ENCODE measurements at places on chromosomes 6 and 20.

GRCh38 chr6:43142101-43142500, 29.0 kb upstream of the SRF start:
- no peak for DNase-seq

DNA sequence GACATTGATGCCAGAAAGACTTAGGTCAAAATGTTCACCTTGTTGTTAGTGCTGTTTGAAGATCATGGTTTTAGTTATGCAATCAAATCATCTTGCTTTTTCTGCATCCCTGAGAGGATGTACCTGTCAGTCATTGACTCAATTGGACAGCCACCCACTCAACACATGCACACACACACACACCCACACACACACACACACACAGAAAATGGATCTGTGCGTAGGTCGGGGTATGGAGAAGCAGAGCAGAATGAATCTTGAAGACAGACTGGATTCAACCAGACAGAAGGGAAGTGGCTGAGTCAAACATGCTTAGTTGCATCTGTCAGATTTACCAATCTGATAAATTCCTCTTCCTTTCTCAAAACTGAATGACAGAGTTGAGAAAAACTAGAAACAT, 19.1 kb upstream of the ZSCAN23 start:
- DNase-seq = no peak

GRCh38 chr6:168939796-168940195, 313.9 kb downstream of the THBS2 start:
- DNase-seq = no peak

- DNase-seq = no peak
These were observed 84.7 kb downstream of the TRMT6 start for GRCh38 chr20:5865604-5866003.

DNA sequence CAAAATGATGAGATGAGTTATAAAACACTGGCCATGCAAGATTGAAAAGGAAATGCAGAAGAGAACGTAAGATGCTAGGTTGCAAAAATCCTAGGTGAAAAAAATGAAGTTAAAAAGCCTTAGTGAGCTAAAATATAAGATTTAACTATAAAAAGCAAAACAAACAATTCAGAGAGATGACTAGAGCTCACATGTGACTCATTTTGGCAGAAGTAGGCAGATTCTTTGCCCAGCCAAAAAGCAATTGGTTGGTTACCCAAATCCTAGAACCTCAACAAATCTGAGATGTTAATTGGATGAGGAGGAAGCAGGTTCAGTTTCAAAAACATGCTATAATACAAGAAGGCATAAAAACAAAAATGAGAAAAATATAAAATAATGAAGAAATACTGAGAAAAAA, 249.1 kb downstream of the OGFRL1 start:
- DNase-seq = no peak

All from NCI-H1417 treated with DMSO at 0.1 percent for 48 hours (cell line).